AG09319 (cell line): ENCODE measurements at places on chromosomes 6 and 20.

DNA sequence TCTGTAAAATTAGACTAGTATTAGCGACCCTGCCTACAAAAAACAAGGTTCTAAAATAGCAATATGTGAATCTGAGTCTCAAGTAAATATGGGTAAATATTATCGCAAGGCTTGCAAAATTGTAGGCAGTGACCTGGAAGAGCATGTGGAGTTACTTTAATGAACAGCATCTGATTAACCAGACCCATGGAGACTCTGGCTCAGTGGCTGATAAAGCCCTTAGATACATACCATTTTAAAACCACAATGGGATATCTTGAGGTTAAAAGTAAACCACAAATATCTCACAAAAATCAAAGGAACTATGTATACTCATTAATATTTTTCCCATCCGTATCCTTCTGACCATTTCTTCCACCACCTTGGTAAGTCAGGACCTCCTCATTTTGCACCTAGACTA, 187.0 kb downstream of the MTFR2 start:
- peak; percentile 44 for DNase-seq

DNA sequence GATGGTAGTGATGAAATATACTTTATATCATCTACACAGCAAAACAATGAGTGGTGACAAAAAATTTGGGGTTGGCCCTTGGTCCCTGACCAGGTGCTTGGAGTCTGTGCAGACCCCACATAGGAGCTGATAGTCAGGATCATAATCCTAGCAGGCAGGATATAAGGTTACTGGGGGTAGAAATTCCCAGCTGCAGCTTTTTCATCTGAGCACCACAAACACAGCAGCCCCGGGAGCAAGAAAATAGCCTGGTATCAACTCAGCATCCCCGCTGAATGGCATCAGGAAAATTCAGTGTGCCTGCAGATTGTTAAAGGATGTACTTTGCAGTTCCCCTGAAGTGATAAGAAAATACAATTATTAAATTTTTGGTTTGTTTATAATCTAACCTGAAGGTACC, 27.8 kb upstream of the RPL7L1 start:
- DNase-seq, result no peak

DNA sequence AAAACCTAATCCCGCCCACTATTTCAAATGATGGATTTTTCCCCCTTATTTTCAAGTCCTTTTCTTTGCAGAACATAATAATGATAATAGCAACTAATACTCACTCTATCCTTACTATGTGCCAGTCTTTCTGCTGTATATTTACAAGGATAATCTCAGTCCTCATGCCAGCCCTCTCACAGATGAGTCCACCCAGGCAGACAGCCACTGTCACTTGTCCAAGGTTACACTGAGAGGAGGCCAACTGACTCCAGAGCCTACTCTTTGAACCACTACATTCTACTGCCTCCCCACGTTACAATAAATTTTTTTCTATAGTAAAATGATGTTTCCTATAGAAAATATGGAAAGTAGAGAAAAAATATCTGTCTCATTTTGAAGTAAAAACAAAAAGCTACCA, 30.9 kb downstream of the ELOVL5 start:
- DNase-seq, result no peak

DNA sequence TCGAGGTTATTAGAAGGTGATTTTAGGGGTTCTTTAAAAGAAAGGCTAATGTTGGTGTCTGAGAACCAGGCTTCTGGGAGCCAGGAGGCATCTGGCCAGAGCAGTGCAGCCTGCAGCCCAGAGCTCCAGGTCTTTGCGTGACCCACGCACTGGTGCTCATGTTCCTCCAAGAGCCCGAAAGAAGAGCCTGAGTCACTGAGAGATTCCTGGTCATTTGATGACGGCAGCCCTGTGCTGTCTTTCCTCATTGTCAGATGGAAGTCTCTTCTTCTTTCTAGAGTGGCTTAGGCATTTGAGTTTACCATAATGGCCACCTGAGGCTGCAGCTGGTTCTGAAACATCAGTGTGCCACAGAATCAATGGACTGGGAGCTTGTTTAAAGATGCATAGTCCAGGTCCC, 46.4 kb downstream of the CD109 start:
- DNase-seq, result no peak

- DNase-seq, result no peak
Observed at GRCh38 chr6:117542493-117542892, 59.8 kb downstream of the GOPC start.

GRCh38 chr6:87716928-87717614, 15.0 kb upstream of the AKIRIN2 start:
- DNase-seq, result no peak
